Left ventricle myocardium superior (tissue), 1 donor: ENCODE measurements at places on chromosomes 16 and 17. TPM values are rescaled to one million over a fixed set of nuclear protein-coding genes. Genes with fewer than 3 reads are reported as not detected.

CIITA gene
- total RNA-seq: 12.2 TPM

E4F1 gene
- total RNA-seq: 14.2 TPM

ATP1B2 gene
- total RNA-seq: 3.2 TPM

PRRT2 gene
- total RNA-seq: 3.1 TPM

KLHL11 gene
- 3.5 TPM for total RNA-seq

PLXDC1 gene
- total RNA-seq: 15.8 TPM

CCL5 gene
- total RNA-seq: 4.2 TPM

LLGL2 gene
- total RNA-seq: 5.1 TPM

KRTAP1-5 gene
- total RNA-seq: not detected

CCL8 gene
- total RNA-seq: 0.40 TPM

UBE2Z gene
- total RNA-seq: 35.5 TPM

DHRS7C gene
- total RNA-seq: 166 TPM

MAF gene
- 18.8 TPM for total RNA-seq

GRCh38 chr16:56911771-56912571, 20.0 kb upstream of the HERPUD1 start:
- DNase-seq: peak; percentile 55

GRCh38 chr16:57536306-57537193, at the start of gene CCDC102A:
Gene CCDC102A (minus strand): TSS chr16:57536571. CDS start chr16:57529177, 7,394 bp downstream.
- no peak for DNase-seq

DNA sequence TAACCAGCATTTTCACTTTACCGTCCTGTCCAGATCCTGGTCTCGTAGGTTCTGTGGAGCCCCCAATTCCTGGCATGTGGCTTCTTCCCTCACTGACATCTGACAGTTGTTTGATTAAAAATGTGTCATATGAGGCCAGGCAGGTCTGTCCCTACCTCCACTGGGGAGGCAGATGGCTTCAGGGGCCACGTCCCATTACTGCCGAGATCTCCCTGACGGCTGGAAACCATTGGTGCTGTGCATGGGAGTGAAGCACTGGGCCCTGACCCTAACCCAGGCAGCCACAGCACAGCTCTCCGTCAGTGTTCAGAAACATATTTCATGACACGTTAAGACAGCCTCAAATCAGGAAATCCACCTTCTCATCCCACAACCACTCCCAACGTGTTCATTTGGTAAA, 77.5 kb downstream of the GNAO1 start:
- DNase-seq: no peak

- DNase-seq: no peak
These were observed 22.2 kb downstream of the ANKFN1 start for GRCh38 chr17:56175299-56175955.

GRCh38 chr17:73867056-73867455, 222.8 kb upstream of the SDK2 start:
- no peak for DNase-seq

- DNase-seq: no peak
These were observed 34.6 kb downstream of the CLEC16A start for GRCh38 chr16:10978871-10979446.

DNA sequence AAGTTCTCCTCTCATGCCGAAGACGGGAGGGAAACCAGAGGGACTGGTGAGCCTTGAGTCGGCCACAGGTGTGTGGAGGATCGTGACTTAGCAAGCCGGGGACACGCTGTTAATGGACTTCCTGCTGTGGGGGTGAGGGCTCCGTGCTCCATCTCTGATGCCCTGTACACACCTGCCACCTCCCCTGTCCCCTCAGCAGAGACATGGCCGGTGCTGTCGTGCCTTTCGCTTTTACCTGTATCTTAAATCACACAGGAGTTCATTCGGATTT, 75.9 kb upstream of the ZNF750 start:
- DNase-seq: no peak

- DNase-seq: no peak
These were observed 5.7 kb downstream of the HS3ST3B1 start for GRCh38 chr17:14306596-14306995.

DNA sequence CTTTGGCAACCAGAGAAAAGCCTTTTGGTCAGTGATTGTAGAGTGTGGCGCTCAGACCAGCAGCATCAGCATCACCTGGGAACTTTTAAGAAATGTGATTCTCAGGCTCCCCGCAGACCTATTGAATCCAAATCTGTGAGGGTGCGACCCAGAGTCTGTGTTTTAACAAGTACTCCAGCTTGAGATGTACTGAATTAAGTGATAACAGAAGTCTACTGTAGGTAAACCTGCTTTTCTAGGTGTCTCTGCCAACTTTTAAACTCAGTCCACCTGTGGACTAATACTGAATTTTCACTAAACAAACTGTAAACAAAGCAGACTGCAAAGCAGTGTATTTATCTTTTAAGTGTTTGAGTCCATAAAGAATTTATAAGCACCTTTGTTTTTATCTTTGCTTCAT, 43.6 kb downstream of the NUP93 start:
- no peak for DNase-seq

- DNase-seq: no peak
These were observed 106.5 kb downstream of the CDH8 start for GRCh38 chr16:61929776-61930175.

DNA sequence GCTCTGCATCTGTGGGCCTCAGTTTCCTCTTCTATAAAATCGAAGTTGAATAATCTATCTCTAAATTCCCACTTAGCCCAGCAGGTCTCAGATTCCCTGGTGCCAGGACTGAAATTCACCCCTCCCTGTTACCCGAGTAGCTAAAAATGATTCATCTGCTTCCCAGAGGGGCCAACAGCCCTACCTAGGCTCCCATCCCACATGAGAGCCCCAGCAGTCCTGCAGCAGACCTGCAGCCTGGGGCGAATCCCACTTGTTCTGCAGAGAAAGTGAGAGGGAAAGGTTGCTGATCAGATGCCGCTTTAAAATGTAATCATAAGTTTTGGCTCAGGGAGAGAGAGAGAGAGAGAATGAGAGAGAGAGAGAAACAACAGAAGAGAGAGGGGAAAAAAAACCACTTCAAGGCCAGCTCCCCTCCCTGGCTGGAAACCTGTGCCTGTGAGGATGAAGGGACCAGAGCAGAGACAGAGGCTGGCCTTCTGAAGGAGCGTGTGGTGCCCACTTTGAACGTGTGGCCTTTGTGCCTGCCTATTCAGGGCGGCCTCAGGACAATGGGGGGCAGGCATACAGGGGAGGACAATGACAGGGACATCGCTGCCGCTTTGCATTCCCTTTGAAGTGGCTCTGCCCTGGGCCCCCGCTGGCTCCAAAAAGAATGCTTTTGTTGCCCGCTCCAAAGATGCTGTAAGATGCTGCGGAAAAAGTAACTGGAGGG, 85.2 kb upstream of the NKD1 start:
- DNase-seq: no peak

GRCh38 chr17:3735515-3735914, 11.8 kb downstream of the HASPIN start:
- no peak for DNase-seq

DNA sequence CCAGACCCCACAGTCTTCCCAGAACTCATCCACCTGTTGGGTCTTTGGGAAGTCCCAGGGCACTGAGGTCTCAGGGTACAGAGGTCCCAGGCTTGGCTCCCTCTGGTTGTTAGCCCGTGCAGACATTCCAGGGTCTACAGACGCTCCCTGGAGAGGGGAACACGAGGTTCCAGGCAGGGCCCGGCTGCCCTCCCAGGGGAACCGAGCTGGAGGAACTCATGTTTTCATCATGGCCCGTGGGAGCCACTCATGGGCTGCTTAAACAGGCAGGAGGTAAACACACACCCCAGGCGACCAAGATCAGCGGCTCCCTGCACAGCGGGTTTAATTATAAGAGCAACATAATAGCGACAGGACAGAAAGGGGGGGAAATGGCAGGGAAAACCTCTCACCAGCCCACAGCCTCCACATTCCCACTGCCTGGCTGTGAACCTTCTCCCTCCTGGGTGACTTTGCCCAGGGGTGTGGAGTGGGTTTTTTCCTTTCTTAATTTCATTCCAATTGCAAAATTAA, 36.5 kb downstream of the TRARG1 start:
- DNase-seq: peak; percentile 68

GRCh38 chr17:77708936-77709335, 249.6 kb upstream of the TNRC6C start:
- no peak for DNase-seq

DNA sequence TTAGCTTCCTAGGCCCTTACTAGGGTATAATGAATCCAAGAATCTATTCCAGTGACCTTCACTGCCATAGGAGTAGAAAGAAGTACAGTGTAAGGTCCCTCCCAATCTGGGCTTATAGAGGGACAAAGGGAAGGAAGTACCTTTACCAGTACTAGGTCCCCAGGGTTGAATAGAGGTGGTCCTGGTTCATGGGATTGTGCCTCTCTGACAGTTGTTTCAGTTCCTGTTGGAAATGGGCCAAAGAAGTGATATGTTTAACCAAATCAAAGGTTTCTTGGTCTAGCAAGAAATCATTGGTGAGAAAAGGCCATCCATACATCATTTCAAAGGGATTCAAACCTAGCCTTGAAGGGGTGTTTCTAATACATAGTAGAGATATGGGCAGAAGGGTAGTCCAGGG, 16.0 kb upstream of the ZNHIT3 start:
- no peak for DNase-seq

DNA sequence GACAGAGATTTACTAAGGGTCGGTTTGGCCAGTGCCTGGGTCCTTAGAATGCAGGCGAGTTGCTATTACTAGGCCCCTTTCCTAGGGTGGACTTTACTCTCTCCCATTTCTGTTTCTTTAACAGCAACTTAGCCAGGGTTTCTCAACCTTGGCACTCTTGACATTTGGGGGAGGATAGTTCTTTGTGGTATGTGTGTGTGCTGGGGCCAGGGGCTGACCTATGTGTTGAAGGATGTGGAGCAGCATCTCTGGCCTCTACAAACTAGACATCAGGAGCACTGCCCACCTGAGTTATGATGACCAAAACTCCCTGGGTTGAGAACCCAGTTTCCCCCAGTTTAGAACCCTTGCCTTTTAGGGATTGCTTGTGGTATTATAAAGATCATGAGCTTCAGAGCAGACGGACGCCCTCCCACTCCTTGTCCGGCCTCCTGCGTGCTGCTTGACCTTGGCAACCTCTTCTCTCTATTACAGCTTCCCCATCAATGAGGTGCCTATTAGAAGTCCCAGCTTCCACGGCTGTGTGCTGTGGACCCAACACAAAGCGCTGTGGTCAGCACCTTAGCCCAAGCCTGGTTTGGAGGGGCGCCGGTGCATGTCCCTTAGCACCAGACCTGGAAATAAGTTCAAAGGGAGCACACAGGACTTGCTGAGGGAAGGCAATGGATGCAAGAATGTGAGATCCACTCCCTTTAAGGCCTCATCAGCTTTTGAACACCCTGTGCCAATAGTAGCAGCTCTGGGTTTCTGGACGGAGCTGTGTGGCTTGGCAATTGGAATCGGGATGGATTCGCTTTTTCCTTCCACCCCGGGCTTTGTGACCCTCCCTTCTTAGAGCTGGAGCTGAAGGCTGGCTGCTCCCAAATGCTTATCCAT, 239.2 kb upstream of the MAF start:
- DNase-seq: peak; percentile 56

DNA sequence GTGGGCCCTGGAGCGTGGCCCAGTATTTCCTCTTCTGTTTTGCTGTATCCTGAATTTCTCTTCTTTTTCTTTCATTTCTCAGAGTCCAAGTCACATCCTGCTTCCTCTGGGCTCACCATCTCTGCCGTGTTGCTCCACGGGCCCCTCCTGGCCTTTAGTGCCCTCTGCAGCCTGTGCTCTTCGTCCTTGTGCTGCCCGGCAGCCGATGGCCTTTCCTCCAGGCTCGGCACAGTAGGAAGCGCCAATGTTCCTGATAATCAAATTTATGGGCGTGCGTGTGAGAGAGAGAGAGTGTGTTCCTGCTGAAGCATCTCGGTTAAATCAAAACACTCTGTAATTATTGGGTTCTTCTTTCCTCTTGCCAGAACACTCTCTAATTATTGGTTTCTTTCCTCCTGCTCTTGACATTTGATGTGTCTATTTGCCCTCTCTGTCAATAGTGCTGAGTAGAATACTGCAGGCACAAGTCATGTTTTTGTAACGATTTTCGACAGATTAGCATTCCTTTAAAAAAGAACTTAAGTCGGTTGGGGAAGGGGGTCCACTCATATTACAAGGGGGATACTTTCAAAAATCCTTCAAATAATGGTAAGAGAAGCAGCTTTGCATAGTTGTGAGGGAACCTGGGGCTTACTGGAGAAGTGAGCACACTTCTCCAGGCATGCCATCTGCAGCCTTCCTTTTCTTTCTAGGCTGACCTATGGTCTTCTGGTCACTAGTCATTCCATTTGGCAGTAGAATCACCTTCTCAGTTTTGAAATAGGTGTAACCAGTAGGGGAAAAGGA, 126.6 kb downstream of the RPTOR start:
- no peak for DNase-seq

DNA sequence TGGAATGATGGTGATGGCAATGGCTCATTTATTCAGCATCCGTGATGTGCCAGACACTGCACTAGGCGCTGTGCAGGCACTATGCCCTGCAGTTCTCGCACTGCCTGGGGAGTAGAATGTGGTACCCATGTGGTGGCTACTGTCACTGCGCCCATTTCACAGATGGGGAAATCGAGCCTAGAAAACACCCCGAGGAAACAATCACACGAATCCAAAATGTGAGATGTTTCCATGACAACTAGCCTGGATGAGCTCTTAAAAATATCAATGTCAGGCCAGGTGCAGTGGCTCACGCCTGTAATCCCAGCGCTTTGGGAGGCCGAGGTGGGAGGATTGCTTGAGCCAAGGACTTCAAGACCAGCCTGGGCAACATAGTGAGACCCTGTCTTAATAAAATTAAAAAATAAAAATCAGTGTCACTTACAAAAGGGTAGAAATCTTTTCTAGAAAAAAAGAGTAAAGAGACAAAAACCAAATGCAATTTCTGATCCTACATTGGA, 57.9 kb upstream of the TNRC6A start:
- DNase-seq: no peak

DNA sequence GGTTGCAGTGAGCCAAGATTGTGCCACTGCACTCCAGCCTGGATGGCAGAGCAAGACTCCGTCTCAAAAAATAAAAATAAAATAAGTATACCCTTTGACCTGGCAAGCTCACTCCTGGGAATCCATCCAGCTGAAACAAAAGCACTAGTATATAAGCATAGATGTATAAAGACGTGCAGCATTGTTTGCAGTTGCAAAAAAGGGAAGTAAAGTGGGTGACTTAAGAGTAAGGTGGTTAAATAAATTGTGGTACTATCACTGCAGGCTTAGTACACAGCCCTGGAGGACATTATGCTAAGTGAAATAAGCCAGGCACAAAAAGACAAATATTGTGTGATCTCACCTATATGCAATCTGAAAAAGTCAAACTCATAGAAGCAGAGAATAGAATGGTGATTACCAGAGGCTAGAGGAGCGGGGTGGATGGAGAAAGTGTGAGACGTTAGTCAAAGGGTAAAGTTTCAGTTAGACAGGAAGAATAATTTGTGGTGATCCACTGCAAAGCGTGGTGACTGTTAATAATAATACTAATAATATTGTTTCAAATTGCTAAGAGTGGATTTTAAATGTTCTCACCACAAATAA, 113.0 kb downstream of the MYO1D start:
- no peak for DNase-seq

- no peak for DNase-seq
These were observed 151.7 kb downstream of the RBFOX3 start for GRCh38 chr17:79459003-79459655.

DNA sequence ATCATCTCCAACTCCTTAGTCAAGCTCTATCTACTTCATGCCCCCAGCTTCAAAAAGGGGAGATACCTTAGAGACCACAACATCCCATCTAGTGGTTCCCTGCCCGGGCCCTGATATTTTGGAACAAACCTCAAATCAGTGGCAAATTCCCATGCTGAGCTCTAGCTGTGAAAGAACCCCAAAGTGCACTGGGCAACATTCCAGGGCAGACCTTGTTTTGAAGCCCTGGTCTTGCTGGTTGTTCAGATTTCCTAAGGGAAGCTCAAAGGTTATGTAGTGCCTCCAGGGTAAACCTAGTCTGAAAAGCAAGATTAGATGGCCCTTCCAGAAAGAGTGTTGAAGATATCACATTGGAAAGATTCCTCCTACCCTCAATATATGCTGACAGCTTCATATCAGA, 16.3 kb downstream of the FAM117A start:
- no peak for DNase-seq
